ENCODE measurements at places on chromosomes 6 and 20.

GRCh38 chr6:128731249-128732165, 151.4 kb upstream of the LAMA2 start:
- DNase-seq, result no peak

DNA sequence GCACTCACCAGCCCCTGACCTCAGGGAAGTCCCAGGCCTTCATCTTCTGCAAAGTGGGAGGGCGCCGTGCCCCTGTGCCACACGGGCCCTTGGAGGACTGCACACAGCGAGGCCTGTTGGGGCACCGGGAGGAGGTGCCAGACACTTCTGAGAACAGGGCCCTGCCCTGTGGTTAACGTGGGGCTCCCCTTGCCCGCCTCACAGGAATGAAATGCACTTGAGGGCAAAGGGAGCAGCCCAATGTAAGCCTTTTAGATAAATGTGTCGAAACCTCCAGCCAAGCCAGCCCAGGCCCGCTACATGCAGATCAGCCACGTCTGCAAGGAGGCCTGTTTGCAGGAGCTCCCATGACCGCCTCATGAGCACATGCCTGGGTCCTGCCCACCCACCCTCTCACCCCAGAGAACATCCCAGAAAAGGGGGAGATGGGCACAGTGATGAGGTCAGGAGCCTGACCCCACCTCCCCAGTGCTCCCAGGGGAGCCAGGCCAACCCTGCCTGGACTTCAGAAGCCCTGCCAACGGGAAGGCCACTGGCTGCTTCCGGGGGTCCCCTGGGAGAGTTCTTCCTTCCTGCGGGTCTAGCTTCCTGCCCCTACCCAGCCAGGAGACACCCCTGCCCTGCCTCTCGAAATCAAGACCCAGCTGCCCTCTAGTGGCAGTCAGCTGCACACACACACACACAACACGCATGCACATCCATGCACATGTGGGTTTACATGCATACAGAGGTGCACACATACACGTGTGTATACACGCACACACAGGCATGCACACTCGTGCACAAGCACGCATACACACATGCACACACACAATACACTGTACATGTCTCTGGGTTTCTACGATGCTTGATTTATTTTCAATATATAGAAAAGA, 178.7 kb downstream of the TAF4 start:
- DNase-seq, result peak; percentile 27

GRCh38 chr6:167796192-167796981, 30.3 kb upstream of the AFDN start:
- DNase-seq, result no peak

DNA sequence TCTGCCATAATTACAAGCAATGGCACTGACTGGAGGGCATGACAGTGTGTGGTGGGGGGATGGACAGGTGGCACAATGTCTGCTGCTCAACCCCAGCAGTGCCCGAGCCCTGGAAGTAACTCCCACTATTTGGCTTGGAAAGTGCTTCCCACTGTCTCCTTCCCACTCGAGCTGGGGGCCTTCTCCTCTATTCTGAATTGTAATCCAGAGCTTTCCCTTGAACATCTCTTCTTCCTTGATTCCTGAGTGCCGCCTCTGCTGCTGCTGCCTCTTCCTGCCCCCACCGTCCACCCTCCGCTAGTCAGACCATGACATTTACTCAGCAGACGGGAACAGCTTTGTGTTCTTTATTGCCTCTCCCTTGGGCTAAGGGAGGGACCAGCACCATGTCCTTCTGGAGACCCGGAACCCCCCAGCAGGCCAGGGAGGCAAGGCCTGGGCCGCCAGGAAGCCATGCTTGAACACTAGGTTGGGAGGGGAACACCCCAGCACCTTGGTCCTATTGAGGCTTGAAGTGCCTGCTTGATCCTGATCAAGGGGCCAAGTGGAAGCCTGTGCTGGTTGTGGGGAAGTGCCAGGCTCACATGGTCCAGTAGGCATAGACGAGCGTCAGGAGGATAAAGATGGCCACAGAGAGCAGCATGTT, 17.0 kb downstream of the CCDC167 start:
- no peak for DNase-seq

DNA sequence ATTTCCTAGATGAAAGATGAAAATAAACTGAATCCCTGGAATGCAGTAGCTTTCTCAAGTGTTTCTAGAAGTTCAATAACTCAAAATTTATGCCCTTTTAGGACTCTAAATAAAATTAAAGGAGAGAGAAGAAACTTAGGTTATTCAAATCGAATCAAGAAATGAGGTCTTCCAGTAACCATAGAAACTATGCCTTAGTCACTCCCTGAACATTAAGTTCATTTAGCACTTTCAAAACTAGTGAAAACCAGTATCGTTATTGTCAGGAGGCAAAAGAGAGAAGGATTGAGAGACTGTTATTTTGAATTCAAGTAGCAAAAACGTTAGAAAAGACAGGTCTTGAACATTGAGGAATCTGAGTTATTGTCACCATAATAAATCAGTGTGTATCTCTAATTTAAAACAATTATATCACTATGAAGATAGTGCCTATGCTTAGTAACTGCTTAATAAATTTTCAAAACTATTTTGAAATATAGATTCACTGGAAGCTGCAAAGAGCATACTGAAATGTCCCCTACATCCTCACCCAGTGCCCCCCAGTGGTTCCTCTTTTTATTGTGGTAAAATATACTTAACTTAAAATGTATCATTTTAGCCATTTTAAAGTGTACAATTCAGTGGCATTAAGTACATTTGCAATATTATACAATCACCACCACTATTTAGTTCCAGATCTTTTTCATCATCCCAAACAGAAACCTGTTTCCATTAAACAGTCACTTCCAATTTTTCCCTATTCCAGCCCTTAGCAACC, 4.6 kb downstream of the RPP21 start:
- DNase-seq, result no peak

- DNase-seq, result no peak
Measured at GRCh38 chr6:135118134-135118730, 62.9 kb upstream of the MYB start.

- DNase-seq, result no peak
Measured at GRCh38 chr6:117007659-117008058, 130.6 kb downstream of the RFX6 start.

- DNase-seq, result no peak
Measured at GRCh38 chr20:49882171-49882970, 33.0 kb downstream of the SPATA2 start.

Data from CD4-positive, alpha-beta T cell treated with Interleukin-12 subunit alpha and Interleukin-12 subunit beta, for 1 hour (primary cell).